ENCODE measurements at places on chromosomes 12 and 14.

DNA sequence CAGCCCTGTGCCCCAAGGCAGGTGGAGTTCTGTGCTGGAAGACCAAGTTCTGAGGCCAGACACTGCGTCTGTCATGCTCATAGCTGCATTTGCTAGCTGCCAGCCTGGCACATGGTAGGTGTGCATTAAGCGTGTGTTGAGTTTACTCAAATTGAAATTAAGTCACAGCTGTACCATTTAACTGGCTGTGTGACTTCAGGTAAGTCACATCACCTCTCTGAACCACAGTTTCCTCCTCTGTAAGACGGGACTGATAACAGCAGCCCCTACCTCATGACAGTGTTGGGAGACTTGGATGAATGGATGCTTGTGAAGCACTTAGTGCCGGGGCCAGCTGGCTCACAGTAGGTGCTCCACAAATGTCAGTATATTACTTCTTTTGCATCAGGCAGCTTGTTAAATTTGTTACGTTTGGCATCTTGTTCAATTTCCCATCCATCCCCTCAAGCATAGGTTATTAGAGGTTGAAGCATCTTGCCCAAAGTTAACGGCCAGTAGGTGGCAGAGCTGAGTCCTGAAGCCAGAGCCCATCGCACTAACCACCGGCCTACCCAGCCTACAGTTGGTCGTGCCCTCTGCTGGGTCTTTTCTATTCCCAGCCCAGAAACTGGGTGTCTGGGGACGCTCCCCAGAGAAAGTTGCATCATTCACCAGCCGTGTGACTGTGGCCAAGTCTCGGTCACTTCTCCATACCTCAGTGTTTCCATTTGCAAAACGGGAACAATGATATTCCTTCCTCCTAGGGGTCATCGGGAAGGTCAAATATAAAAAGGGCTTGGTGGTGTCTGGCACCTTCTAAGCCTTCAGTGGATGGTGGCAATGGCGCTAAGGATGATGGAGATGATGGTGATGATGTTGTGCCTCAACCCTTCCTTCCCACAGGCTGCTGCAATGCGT, 4.5 kb downstream of the DAO start:
- no peak for DNase-seq

- DNase-seq: no peak
These were observed 91.7 kb downstream of the STXBP6 start for GRCh38 chr14:24958271-24958670.

DNA sequence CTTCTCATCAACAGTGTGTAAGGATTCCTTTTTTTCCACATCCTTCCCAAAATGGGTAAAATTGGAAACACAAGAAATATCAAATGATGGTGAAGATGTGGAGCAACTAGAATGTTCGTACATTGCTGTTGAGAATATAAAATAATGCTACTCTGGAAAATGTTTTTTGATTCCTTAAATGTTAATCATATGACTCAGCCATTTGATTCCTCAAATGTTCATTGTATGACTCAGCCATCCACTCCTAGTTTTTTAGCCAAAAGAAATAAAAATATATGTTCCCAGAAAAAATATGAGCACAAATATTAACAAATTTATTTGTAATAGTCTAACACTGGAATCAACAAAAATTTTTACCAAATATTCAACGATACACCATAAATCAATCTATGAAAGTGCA, 1108.6 kb downstream of the LRFN5 start:
- no peak for DNase-seq

DNA sequence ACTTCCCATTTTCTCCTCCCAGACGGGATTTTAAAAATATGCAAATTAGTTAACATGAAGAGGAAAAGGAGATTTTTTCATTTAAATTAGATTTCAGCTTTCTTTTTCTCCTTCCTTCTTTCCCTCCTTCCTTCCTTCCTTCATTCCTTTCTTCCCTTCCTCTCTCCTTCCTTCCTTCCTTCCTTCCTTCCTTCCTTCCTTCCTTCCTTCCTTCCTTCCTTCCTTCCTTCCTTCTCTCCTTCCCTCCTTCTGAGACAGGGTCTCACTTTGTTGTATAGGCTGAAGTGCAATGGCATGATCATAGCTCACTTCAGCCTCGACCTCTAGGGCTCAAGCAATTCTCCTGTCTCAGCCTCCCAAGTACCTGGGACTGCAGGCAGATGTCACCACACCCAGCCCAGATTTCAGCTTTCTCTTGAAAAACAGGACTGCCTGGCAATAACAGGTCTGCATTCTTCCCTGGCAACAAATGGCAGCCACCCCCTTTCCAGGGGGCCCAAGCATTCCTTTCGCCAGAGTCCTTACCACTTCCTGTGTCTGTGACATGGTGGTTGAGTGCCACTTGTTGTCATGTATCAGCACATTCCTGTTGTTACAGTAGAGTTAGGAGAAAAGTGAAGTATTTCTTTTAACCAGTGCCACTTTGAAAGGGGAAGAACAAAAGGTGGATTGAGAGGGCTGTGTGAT, 119.1 kb downstream of the PTPN11 start:
- no peak for DNase-seq

DNA sequence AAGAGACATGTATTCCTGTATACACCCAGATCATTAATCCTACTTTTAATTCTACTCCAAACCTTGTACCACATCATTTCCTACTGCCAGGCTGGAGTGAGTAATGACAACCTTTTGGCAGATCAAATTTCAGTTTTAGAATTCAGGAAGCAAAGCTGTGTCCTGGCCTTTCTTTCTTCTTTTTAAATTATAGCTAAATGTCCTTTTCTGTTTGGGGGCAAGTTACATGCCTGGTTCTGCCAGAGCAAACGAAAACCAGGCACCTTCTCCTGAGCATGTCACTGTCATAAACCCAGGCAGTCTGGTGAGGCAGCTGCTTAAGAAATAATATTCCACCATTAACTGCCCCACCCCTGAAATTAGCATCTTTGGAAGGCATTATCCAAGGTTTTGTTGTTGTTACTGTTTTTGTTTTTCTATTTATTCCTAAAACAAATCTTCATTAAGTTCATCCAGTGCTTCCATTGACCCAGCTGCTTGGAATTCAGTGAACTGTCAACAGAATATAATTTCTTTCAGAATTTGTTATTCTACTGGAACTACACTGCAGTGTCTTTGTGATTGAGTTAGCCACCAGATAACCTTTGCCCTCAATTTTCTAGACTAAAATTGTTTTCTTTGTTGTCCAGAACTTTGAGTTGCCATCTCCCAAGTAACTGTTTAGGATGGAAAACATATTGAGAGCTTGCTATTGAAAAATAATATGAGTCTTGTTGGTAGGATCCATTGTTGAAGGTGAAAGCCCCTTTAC, 33.2 kb downstream of the SAMD4A start:
- no peak for DNase-seq

DNA sequence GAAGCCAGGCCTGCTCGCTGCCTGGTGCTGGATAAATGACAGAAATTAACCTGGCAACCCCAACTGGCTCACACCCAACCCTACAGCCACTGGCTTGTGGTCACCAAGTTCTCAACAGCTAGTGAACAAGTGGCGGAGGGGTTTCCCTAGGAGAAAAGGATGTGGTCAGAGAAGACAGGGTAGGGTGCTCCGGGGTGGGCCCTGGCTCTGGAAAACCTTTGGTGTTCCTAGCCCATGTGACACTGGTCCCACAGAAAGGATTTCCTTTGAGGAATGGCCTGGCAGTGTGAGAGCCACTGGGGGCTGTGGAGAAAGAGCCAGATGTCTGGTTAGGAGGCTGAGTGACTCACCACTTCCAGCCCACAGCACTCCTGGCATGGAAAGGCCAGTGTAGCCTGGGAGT, 8.7 kb downstream of the SYNE3 start:
- no peak for DNase-seq

GRCh38 chr14:28102814-28103213, 663.8 kb upstream of the FOXG1 start:
- DNase-seq: no peak

- DNase-seq: no peak
These were observed 179.1 kb downstream of the DPF3 start for GRCh38 chr14:72714871-72715214.

- DNase-seq: peak; percentile 7
These were observed 653.9 kb upstream of the TBX3 start for GRCh38 chr12:115337693-115338543.

GRCh38 chr14:73472185-73473114, 14.1 kb upstream of the NUMB start:
- DNase-seq: peak; percentile 77

GRCh38 chr14:55423969-55424368, 12.3 kb upstream of the ATG14 start:
- no peak for DNase-seq

DNA sequence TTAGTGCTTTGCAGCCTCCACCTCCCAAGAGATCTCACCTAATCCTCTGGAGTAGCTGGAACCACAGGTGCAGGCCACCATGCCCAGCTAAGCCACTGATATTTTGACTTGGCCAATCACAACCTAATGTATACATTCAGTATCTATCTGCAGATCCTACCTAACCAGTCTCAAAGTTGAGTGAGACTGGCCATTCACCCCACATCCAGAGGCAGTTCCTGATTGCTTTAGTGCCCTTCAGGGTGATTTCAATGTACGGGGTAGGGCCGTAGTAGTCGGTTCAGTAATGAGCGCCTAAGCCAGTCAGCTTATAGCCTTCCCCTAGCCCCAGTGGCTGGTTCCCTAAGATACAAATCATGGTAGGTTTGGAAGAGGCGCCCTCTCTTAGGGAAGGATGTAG, 27.4 kb upstream of the FBXO34 start:
- DNase-seq: no peak

DNA sequence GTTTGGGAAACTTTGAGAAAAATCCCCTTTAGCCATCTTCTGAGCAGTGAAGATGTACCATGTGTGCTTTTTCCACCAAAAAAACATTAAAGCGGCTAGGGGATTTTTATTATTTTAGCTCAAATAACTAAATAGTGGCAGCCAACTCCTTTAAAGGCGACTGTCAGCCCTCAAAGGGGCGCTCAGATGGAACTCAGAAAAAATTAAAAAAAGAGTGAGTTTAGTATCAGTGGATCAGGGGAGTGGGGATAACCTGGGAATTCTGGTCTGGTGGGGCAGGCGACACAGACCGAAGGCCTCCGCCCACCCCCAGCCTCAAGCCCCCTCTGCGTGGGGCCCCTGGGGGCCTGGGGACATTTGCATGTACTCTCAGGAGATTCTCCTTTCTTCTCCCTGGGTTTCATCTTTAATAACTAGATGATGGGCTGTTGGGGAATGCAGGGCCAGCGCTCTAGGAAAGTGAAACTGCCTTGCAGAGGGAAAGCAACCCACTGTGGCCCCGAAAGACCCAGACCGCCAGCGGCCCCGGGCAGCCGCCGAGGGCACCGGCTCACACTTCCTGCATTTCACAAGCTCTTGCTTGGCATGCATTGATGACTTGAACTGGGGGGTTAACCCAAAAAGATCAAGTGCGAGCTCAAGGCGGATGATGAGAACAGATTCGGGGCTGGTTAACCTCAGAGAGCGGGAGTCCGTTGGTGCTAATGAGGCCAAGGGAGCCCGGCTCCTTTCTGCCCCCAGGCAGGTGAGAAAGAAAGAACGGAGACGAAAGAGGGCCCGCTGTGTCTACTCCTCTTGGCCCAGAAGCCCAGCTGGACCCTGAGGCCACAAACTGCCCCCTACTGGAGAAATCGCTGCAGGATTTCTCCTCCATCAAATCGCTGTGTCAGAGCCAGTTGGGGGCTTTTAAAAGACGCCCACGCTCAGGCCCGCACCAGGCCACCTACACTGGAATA, 7.3 kb upstream of the BATF start:
- DNase-seq: no peak

DNA sequence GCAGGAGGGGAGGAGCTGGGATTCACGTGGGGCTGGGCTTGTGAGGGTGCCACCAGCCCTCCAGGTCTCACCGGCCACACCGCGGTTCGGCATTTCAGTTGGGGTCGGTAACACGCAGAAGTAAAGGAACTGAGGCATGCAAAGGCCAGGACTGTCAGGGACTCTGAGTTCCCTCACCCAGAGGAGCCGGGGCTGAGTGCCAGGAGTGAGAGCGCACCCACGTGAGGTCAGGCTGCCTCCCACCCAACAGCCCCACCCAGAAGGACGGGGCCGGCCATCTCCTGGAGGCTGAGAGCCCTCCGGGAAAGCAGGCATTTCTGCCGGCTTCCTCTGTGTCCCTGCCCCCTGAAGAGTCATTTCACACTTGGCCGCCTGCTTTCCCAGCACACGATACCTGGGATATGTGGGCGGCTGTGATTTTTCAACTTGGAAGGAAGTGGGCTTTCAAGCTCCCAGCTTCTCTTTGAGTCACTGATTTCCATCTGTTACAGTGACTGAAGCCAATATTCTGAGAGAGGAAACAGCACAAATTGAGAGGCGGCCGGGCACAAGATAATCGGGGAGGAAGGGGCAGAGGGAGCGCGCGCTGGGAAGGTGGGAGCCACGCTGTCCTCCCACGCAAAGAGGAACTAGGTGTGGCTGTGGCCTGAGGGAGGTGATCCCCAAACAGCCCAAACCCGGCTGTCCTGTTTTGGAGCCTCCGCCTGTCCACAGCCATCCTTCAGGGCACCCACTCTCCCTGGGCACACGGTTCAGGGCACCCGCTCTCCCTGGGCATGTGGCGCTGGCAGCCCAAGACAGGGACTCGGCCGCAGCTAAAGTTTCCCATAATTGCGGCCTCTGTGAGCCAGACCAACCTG, 19.0 kb downstream of the GALNT9 start:
- DNase-seq: no peak

- DNase-seq: no peak
These were observed 116.3 kb downstream of the ZFP36L1 start for GRCh38 chr14:68676511-68676943.

DNA sequence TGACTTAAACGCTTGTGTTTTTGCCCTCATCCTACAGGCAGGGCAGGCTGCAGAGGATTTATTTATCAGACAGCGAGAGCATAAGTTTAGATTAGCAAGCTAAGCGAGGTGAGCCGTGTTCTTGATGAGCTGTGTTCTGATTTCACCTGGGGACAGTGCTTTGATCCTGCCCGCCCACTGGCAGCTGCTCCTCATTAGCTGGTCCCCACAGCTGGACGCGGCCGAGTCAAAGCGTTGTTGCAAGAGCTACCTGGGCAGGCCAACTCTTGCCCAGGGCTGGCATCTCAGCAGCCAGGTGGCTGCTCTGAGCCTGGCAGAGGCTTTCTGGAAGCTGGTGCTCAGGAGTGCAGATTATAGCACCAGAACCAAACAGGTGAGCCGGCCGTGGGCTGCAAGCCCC, 46.8 kb upstream of the BEGAIN start:
- DNase-seq: no peak

DNA sequence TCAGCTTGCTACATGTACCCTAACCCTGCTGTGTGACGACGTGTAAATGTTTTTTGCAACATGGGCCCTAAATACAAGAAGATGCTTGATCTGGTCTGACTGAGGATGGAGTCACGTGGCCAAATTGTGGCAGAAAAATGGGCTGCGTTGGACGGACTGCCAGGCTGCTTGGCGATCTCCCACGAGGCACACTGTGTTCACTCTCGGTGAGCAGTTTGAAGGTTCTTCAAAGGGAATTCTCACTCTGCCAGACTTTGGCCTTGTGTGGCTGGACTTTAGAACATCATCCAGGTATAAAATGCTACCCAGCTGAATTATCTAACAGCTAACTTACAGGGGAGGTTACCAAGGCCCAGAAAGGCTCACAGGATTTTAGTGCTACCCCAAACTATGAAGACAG, 85.1 kb downstream of the KDM2B start:
- peak; percentile 6 for DNase-seq

DNA sequence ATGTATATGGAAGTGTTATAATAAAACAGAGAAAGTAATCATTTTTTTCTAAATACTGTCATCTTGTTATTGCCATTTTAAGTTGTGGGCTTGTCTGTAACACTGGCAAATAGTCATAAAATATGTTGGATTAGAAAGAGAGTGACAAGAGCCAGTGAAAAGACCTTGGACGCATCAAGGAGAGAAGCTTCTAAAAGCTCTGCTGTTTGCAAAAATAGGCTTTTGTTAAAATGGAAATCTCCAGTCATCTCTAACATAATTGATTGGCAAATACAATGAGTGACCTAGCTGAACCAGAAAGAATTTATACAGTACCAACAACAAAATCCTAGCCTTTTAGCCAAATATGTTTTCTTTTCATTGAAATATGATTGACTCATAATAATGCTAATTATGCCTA, 245.8 kb upstream of the RMST start:
- DNase-seq: no peak

All from putamen (tissue), 1 donor.